ENCODE measurements at places on chromosomes 7 and 10. TPM values are rescaled to one million over a fixed set of nuclear protein-coding genes. Genes with fewer than 3 reads are reported as not detected.

DNA sequence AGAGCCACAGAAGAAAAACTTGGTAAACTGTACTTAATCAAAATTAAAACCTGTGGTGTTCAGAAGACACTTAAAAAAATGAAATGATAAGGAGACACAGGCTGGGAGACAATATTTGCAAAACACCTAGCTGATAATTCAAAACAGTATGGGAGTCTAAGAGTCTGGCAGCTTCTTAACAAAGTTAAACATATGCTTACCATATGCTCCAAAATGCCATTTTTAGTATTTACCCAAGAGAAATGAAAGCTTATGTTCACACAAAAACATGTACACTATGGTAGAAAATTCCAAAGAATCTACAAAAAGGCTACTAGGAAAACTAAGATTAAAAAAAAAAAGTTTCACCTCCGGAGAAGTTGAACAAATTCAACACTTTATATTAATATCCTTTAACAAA lies 48.6 kb downstream of the ITGB1 start:
- no peaks in the 10 kb centered on the region for H3K4me1 ChIP-seq
- H3K27ac ChIP-seq, result no peak overlapping the region
- H3K36me3 ChIP-seq, result peaks cover 13% of the 10 kb centered on the region

DNA sequence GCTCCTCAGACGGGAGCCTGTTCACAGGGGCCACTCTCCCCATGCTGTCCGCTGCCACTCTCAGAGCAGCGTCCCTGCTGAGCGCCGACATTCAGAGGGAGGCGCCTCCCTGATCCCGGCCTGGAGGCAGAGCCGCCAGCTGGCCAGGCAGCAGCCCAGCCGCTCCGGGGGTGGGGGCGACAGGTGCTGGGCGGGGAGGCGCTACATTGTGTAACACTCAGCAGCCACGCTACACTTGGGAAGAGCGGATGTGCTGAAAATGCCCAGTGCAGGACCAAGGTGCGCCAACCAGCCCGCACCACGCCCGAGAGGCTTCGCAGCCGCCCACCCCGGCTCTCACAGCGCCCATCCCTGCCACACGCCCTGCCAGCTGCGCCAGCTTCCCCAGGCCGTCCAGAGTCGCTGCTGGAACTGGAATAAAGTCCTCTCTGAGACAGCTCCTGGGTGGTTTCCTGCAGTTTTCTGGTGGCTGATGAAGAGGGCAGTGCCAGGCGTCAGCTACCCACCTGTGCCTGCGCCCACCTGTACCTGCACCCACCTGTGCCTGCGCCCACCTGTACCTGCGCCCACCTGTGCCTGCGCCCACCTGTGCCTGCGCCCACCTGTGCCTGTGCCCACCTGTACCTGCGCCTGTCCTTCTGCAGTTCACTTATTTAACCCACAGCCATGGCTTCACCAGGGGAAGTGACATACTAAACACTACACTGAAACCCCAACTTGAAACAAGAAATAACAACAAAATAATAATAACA lies 25.7 kb downstream of the STK32C start:
- no peaks in the 10 kb centered on the region for H3K36me3 ChIP-seq
- no peaks in the 10 kb centered on the region for H3K27me3 ChIP-seq
- H3K27ac ChIP-seq, result no peak overlapping the region
- no peak for DNase-seq
- peaks cover 8% of the 10 kb centered on the region for H3K4me1 ChIP-seq
- H3K4me3 ChIP-seq, result no peak overlapping the region

DNA sequence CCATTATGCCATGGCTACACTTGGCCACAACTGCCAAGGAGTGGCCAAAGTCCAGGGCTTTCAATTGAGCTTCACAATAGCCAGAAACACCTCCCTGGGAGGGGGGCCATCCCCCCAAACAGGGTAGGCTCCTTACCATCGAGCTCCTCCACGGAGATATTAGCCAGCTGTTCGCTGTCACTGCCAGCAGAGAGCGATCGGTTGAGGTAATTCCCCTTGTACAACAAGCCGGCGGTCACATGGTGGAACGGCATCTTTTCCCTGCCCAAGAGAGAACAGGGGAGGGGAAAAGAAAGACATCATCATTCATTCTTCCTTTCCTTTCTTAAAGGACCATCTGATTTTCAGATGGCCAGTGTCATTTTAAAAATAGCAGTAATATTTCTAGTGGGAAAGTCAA lies 133.6 kb downstream of the CALN1 start:
- no peaks in the 10 kb centered on the region for H3K36me3 ChIP-seq

DNA sequence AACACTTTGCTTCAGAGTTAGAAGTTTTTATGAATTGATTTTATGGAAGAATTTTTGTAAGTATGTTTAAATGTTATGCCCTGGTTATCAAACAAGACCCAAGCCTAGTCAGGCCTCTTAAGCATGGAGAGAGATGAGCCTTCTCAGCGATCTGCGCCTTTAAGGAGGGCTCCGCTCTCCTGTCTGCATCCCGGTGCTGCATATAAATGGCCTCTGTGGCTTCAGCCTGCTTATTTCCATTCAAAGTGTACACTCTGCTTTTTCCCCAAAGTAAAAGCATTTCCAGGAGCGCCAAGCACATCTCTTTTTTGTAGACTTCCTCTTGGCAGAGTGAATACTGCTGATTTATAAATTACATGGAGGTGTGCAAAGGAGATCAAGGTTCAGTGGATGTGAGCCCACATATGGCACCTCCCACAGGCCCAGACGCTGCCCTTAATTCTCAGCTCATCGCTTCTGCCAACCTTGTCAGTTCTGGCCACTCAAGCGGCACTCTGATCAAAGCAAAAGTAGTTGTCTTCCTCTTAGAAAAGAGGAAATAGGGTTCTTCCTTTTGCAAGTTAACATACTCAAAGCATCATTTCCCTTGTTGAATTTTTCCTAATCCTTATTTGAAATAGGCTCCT lies 70.0 kb upstream of the SFMBT2 start:
- no peaks in the 10 kb centered on the region for H3K27me3 ChIP-seq
- no peak overlapping the region for H3K27ac ChIP-seq
- no peak overlapping the region for H3K4me3 ChIP-seq
- H3K4me1 ChIP-seq, result no peaks in the 10 kb centered on the region
- H3K36me3 ChIP-seq, result no peaks in the 10 kb centered on the region
- DNase-seq, result no peak

DNA sequence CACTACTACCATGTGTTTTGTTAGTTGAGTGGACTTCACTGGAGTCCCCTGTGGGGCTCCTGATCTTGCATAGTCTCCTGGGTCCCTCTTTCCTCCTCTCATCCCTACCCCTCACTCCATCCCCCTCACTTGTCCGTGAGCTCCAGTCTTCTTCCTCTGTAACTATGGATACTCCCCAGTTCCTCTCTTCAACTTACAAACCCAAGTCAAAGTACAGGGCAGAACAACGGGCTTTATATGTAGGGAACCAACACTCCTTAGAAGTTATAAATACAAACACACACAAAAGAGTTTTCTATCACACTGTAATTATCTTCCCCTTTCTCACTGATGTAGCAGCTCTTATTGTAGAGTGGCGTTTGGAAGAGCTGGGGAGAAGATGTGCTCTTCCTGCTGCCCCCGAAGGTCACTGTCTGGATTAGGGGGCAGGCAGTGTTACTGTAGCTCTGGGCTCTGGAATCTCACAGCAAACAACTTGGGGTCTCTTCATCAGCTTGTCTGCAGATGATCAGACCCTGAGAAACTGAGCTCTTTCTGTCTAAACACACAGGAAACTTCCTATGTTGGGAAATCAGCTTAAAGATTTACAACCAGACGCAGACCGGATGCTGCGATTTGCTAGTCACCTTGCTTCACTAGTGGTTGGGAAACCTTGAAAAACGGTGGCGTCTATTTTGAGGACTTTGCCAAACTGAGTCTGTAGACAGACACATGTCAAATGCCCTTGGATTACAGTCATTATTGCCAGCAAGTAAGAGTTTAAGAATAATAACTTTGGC lies 13.6 kb downstream of the SNX10 start:
- H3K27ac ChIP-seq, result no peak overlapping the region
- H3K36me3 ChIP-seq, result no peaks in the 10 kb centered on the region
- no peaks in the 10 kb centered on the region for H3K27me3 ChIP-seq

- no peak overlapping the region for H3K4me3 ChIP-seq
- H3K27ac ChIP-seq, result peak overlapping the region; percentile 74
- peaks cover 55% of the 10 kb centered on the region for H3K36me3 ChIP-seq
- H3K27me3 ChIP-seq, result no peaks in the 10 kb centered on the region
- peaks cover 19% of the 10 kb centered on the region for H3K4me1 ChIP-seq
Observed at GRCh38 chr10:77977016-77977415, 50.5 kb upstream of the DLG5 start.

GRCh38 chr7:143901332-143901667 lies 676 bp downstream of the TCAF1 start:
- H3K27me3 ChIP-seq, result no peaks in the 10 kb centered on the region
- peak overlapping the region; percentile 88 for H3K27ac ChIP-seq
- peaks cover 10% of the 10 kb centered on the region for H3K4me1 ChIP-seq
- DNase-seq, result peak; percentile 70

DNA sequence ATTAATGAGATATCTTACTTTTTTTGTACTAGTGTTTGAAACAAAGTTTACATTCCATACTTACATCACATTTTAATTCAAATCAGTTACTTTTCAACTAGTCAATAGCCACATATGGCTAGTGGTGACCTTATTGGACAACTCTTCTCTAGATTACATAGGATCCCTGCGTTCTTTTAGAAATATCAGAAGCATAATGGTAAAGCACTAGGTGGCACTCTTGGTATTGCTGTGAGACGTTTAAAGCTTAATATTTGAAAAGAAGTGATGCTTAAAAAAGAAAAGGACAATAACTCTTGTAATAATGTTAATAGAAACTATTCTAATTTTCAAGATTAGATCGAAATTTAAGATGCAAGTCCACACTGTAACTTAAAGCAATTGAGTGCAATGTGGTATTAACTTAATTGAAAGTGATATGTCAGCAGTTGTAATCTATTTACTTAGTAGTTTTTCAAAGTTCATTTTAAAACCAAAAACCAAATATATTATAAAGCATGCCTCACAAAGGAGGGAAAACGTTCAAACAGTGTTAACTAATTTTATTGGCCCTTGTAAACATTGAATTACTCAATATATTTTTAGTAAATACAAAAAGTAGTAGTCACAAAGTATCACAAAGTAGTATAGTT lies 339.1 kb downstream of the ATRNL1 start:
- H3K27me3 ChIP-seq, result no peaks in the 10 kb centered on the region
- no peak overlapping the region for H3K4me3 ChIP-seq
- H3K27ac ChIP-seq, result no peak overlapping the region
- DNase-seq, result no peak

- no peaks in the 10 kb centered on the region for H3K27me3 ChIP-seq
- H3K27ac ChIP-seq, result peak overlapping the region; percentile 43
Observed at GRCh38 chr7:43658718-43659548, 70.4 kb downstream of the COA1 start.

- no peaks in the 10 kb centered on the region for H3K36me3 ChIP-seq
- H3K4me1 ChIP-seq, result no peaks in the 10 kb centered on the region
- H3K27ac ChIP-seq, result no peak overlapping the region
- DNase-seq, result no peak
- no peaks in the 10 kb centered on the region for H3K27me3 ChIP-seq
Observed at GRCh38 chr10:128095027-128095752, 31.0 kb downstream of the MKI67 start.

GRCh38 chr7:94431176-94431575 lies 36.5 kb downstream of the COL1A2 start:
- H3K4me1 ChIP-seq, result no peaks in the 10 kb centered on the region
- no peak overlapping the region for H3K4me3 ChIP-seq
- H3K27ac ChIP-seq, result no peak overlapping the region

GRCh38 chr7:2048531-2048930 lies 184.2 kb downstream of the MAD1L1 start:
- no peak overlapping the region for H3K27ac ChIP-seq
- no peaks in the 10 kb centered on the region for H3K27me3 ChIP-seq
- no peak overlapping the region for H3K4me3 ChIP-seq
- DNase-seq, result peak; percentile 5
- H3K36me3 ChIP-seq, result no peaks in the 10 kb centered on the region
- peaks cover 19% of the 10 kb centered on the region for H3K4me1 ChIP-seq

- no peaks in the 10 kb centered on the region for H3K27me3 ChIP-seq
- H3K36me3 ChIP-seq, result peaks cover 4% of the 10 kb centered on the region
- no peak overlapping the region for H3K27ac ChIP-seq
- H3K4me1 ChIP-seq, result no peaks in the 10 kb centered on the region
- DNase-seq, result no peak
Observed at GRCh38 chr7:134301592-134301991, 15.1 kb downstream of the SLC35B4 start.

DNA sequence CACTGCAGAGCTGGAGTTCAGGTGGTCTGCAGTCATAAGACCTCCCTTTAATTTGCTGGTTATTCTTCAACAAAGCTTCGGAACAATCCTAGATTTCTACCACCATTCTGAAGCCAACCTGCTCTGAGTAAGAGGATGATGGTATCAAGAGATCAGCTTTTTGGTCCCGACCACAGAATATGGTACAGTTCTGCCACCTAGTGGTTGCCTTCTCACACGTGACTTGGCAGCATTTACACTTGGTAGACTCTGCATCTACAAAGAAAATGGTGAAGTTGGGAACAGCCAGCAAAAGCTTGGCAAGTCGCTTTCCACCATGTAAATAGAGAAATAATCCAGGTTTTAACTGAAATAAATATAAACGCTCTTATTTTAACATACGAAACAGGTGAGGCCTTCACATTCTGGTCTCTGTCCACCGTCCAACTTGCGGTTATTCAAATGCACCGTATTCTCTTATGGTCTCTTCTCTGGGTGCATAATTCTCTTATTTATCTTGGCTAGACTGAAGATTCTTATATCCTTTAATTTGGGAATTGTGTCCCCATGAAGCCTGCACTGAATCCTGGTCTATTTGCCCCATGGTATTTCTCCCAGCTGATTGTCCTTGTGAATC lies 173.9 kb upstream of the GRM3 start:
- no peaks in the 10 kb centered on the region for H3K27me3 ChIP-seq
- H3K4me1 ChIP-seq, result no peaks in the 10 kb centered on the region
- DNase-seq, result no peak
- no peak overlapping the region for H3K4me3 ChIP-seq

DNA sequence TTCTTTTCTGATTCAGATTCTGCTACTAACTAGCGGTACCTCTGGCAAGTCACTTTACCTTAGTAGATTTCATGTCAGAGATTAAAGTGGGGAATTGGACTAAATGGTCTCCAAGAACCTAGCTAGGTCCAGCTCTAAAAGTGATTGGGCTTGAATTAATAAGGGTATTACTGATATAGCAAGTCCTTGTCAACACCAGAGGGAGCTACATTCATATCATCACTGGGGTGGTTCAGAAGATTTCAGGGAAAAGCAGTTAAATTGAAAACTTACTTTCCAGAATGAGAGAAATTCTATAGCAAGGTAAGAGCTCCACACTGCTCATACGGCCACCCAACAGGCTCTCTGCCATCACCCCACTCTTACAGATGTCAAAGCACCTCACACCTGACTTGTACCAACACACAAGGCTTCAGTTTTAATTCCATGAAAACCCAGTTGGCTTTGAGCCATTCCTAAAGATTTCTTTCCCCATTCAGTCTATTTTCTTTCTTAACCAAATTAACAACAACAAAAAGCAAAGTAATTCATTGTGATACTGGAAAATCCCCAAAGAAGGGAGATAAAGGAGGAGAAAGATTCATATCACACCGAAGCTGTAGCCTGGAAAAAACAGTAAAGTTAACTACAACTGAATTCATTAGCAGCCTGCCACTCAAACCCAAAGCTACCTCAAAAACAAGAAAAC lies 38.0 kb upstream of the SPOCK2 start:
- H3K4me1 ChIP-seq, result no peaks in the 10 kb centered on the region
- H3K36me3 ChIP-seq, result peaks cover 29% of the 10 kb centered on the region
- H3K27ac ChIP-seq, result no peak overlapping the region
- H3K4me3 ChIP-seq, result no peak overlapping the region
- H3K27me3 ChIP-seq, result no peaks in the 10 kb centered on the region

The ODAD2 gene
- total RNA-seq, result 0.09 TPM

The MINPP1 gene
- 4.4 TPM for total RNA-seq

The BMI1 gene
- 42.4 TPM for total RNA-seq

The GFRA1 gene
- total RNA-seq, result 7.1 TPM

The FANK1 gene
- not detected for total RNA-seq

The CFTR gene
- not detected for total RNA-seq

The ZNF777 gene
- 10.8 TPM for total RNA-seq

The JAKMIP3 gene
- 1.7 TPM for total RNA-seq
